T-helper 2 cell treated with Interferon-gamma antibody and Interleukin-4, amounts not matched to agents 100 ng/mL and 5 ng/mL, for 36 hours (primary cell): ENCODE measurements at places on chromosomes 1 and 21. TPM values are rescaled to one million over a fixed set of nuclear protein-coding genes. Genes with fewer than 3 reads are reported as not detected.

Gene FCMR
- total RNA-seq: 75.8 and 77.6 TPM in 2 replicates

Gene OLFML3
- total RNA-seq: 0.11 and 0.14 TPM in 2 replicates

Gene GBP6
- 0.34 and 0.36 TPM in 2 replicates for total RNA-seq

Gene AADACL4
- not detected in 2 replicates for total RNA-seq

Gene INAVA
- not detected in 2 replicates for total RNA-seq

Gene TBX19
- total RNA-seq: 2.5 and 2.8 TPM in 2 replicates

Gene PCBP3
- total RNA-seq: 5.1 and 5.9 TPM in 2 replicates

Gene IL6R
- total RNA-seq: 5.3 and 5.9 TPM in 2 replicates

Gene HHAT
- 0.73 and 1.0 TPM in 2 replicates for total RNA-seq

Gene MAN1C1
- total RNA-seq: 11.4 and 12.1 TPM in 2 replicates

Gene CHIT1
- 0.18 and 0.41 TPM in 2 replicates for total RNA-seq

Gene FABP3
- not detected in 2 replicates for total RNA-seq

Gene PTPN22
- total RNA-seq: 66.9 and 68.7 TPM in 2 replicates

Gene MCOLN3
- 3.4 and 4.1 TPM in 2 replicates for total RNA-seq

Gene RIPPLY3
- 0.09 TPM in 1 of 2 replicates, not detected in the other for total RNA-seq

Gene PYCR2
- total RNA-seq: 97.0 and 97.3 TPM in 2 replicates
